ENCODE measurements at places on chromosomes 7 and 10. TPM values are rescaled to one million over a fixed set of nuclear protein-coding genes. Genes with fewer than 3 reads are reported as not detected.

The ADAM12 gene
- 6.1 TPM for total RNA-seq

The IFIT5 gene
- total RNA-seq = 35.4 TPM

The PRRT4 gene
- 3.7 TPM for total RNA-seq

The ADARB2 gene
- 4.2 TPM for total RNA-seq

The SLC18A3 gene
- total RNA-seq = not detected

The DMBT1 gene
- under 0.01 TPM for total RNA-seq

The GJD4 gene
- not detected for total RNA-seq

The TMEM243 gene
- 3.4 TPM for total RNA-seq

The TMEM213 gene
- total RNA-seq = not detected

The KAZALD1 gene
- 0.25 TPM for total RNA-seq

The CALHM1 gene
- total RNA-seq = not detected

The CREB5 gene
- total RNA-seq = 6.1 TPM

The PDLIM1 gene
- 2.0 TPM for total RNA-seq

The TMEM270 gene
- not detected for total RNA-seq

The CNTNAP2 gene
- total RNA-seq = 83.8 TPM

The VSTM4 gene
- total RNA-seq = 3.2 TPM
